ENCODE measurements at places on chromosomes 6 and 20.

- no peak for DNase-seq
Observed at GRCh38 chr6:6610031-6610591, 21.6 kb downstream of the LY86 start.

GRCh38 chr20:53826090-53826489, 232.5 kb upstream of the ZNF217 start:
- DNase-seq = no peak

GRCh38 chr6:86706449-86706848, 230.9 kb upstream of the HTR1E start:
- DNase-seq = no peak

DNA sequence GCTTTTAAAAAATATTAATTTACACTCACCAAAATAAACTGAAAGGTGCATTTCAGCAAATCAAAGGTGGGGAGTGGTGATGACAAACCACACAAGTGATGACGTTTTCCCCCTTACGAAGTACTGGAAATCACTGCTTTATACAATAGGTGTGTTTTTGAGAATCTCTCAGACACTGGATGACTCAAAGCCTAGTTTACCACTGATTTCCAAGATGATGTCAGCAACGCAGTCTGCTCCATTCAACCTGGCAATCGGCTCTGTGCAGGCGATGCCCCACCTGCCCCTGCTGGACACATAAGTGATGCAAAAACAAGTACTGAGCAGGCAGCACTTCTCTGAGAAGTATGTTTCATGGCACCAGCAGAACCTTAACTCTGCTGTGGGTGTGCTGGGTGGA, 114.4 kb downstream of the SOD2 start:
- no peak for DNase-seq

- DNase-seq = no peak
Observed at GRCh38 chr6:149615805-149616204, 32.7 kb downstream of the KATNA1 start.

- DNase-seq = peak; percentile 5
Observed at GRCh38 chr6:87183687-87184086, 28.3 kb downstream of the ZNF292 start.

DNA sequence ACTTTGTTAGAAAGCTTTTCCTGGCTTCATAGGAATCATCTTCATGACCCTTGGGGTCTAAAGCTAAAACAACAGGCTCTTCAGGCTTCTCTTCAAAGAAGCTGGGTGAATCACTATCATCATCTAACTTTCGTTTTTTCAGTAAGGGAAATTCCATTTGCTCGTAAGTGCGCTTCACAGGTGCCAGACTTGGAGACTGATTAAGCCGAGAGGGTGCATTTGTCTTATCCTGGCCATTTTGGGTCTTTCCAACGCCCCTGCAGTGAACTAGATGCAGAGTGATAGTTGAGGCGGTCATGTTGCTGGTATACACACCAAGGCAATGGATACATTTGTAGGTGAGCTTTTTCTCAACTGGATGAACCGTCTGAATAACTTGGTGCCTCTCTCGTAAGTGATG, 38.8 kb downstream of the ADNP start:
- no peak for DNase-seq

DNA sequence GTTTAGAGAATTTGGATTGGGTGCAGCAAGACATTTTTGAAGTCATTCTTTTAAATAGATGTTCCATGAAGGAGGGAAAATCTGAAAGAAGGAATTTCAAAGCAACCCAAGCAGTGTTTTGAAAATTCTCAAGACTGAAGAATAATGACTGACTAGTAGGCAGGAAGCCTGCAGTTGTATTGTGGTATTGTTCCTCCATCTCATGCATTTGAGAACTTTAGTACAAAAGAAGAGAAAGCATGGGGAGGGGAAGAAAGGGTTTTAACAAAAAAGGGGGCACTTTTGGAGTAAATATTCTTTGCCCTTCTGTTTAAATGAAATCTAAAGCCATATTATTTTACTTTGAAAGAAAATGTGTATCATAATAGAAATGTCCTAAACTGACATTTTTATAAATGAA, 6.6 kb downstream of the NCOA3 start:
- DNase-seq = no peak

GRCh38 chr6:149007846-149008245, 261.0 kb downstream of the UST start:
- no peak for DNase-seq

DNA sequence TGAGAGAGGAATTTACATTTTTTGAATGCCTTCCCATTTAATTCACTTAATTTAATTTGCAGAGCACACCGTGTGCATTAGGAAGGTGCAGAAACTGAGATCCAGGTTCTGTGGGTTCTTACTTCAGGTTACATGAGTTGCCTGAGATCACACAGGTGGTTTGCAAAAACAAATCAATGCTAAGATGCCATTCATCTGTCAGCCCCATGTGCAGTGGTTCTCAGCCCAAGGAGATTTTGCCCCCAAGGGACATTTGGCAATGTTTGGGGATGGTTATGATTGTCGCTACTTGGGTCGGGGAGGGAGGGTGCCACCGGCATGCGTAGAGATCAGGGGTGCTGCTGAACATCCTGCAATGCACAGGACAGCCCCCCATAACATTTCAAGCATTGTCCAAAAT, 34.6 kb downstream of the BANF2 start:
- no peak for DNase-seq

DNA sequence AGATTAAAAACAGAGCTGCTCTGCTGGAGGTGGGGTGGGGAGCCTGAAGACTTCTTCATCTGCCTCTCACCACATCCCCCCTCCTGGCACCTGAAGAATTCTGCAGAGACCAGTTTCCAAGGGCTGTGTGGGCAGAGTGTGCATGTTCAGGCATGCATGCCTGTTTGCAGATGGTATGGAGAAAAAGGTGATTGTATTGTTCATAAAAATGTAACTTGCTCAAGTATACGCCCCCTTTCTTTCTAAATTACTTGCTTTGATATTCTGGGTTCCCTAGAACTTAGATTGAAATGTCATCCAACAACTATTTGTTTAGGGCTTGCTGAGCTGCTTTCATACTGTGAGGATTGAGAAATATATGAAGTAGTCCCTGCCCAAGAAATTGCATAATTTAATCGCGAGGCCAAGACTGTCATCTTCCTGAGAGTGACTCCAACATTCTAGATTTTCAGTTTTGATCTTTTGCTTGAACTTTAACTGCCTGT, 83.6 kb downstream of the LCA5 start:
- peak; percentile 67 for DNase-seq

GRCh38 chr6:22362361-22362760, 65.5 kb upstream of the PRL start:
- DNase-seq = no peak

- no peak for DNase-seq
Observed at GRCh38 chr6:131053546-131054240, 9.4 kb downstream of the EPB41L2 start.

DNA sequence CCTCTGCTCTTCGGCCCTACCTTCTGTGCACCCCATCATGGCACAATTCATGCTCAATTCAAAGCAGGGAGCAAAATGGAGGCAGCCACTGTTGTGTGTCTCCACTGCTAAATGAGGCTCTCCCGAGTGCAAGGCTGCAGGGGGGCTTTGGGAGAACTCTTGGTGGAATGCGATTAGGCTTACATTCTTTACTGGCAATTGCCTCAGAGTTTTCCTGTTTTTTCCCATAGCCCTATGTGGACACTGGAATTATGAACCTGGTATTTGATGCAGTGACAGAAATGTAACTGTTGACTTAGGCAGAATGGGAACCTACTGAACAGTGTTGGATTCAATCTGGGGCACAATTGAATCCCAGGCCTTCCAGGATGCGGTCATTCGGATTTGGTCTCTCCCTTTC, 187.9 kb upstream of the GMDS start:
- no peak for DNase-seq

DNA sequence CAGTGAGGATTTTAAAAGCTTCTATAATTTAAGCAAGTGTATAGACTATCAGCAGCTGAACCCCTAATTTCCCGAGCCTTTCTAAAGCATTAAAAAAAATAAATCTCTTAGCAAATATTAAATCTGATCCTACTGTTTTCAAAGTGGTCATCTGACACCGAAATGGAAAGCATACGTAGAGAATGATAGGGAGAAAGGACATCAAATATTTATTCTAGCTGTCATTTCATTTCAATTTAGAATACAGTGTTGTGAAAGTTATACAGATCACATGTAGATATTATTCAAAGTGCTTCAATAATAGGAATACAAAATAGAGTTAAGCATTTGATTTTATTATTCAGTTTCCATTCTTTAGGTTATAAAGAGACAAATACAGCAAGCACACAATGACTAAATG, 61.9 kb upstream of the PKIB start:
- DNase-seq = no peak

DNA sequence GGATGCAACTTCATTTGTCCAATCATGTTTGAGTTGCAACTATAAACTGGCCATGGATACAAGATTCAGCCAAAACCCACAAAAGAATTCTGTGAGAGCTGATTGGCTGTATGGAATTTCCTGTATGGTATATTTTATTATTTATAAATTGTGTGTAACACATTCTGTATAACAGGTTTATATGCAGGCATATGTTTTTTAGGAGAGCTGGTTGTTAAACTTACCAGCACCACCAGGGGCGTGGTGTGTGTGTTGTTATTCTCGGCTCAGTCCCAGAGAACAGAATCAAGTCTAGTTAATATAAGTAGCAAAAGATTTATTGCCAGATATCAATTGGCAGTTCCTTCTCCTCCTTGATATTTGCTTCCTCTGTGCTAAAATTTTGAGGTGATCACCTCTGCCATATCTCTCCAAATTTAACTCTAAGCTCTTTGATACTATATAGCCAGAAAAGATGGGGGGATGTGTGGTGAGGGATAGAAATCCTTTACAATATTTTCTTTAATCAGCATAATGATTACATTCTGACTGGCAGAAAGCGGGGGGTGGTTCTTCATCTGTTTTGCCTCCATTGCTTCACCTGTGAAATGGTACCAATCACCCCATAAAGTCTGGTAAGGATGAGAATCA, 22.9 kb downstream of the CNBD2 start:
- DNase-seq = peak; percentile 23

GRCh38 chr20:48696671-48697070, 131.1 kb downstream of the PREX1 start:
- no peak for DNase-seq

- DNase-seq = peak; percentile 86
Observed at GRCh38 chr20:17885544-17885943, 83.0 kb downstream of the SNX5 start.

DNA sequence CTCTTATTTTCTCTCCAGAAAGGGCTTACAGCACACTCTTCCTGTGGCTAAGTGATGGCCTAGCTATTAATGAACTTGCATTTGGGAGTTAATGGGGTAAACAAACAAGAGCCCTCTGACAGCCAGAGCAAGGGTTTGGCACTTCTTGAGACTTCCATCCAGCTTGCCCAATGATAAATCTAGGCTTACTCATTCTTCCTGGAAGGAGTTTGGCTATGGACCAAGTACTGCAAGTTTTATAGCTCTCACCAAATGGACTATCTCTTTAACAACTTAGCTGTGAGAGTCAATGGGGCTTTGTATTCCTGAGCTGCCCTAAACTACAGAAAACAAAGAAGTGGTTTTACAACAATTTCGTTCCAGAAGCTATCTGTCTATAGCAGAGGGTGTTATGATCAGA, 16.7 kb upstream of the PI3 start:
- no peak for DNase-seq

GRCh38 chr6:37496951-37497885, 2.5 kb downstream of the CCDC167 start:
- DNase-seq = no peak

- peak; percentile 17 for DNase-seq
Observed at GRCh38 chr6:154039231-154039842, at the start of gene OPRM1. Gene OPRM1 (plus strand): TSS chr6:154039240. CDS start chr6:154039545, 305 bp downstream.

DNA sequence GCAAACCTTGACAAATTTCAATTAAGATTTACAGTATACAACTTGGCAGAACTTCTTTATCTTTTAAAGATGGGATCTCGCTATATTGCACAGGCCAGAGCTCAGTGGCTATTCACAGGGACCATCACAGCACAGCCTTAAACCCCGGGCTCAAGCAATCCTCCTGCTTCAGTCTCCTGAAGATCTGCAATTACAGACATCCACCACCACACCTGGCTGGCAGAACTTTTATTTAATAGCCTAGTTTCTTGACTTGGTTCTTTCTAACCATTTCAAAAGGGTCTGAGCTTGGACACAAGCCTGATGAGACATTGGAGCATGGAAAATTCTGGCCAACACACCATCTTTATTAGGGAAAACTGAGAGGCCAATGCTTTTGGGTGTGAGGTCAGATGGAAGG, 151.6 kb upstream of the KCNG1 start:
- no peak for DNase-seq

- no peak for DNase-seq
Observed at GRCh38 chr6:50966986-50967385, 148.3 kb downstream of the TFAP2B start.

- no peak for DNase-seq
Observed at GRCh38 chr20:33910056-33910455, 83.7 kb upstream of the RALY start.

GRCh38 chr20:59731376-59731775, 127.0 kb downstream of the PHACTR3 start:
- DNase-seq = no peak

DNA sequence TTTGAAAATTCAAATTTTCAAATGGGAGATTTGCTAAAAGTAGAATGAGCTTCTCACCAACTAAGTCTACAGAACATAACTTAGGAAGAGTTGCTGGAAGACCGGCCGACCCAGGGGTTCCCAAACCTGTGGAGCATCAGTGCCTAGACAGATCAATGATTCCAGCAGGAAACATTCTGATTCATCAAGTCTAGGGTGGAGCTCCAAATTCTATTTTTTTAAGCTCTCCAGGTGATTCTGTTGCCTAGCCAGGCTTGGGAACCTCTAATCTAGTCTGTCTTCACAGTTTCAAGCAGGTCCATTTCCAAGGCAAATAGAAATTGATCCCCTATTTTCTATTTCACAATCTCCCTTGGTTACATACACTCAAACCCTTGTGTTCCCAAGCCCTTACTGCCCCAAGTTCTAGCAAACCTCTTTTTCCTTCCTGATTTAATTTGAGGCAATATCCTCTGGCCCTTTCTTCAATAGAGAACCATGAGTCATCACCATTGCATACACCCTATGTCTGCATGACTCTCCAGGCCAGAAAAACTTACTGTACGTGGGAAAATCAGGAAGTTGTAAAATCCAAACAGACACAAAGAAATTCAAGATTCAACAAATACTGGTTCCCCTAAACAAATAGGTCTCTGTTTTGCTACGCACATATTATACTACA, 8.9 kb downstream of the ATXN1 start:
- peak; percentile 94 for DNase-seq
